ENCODE measurements at places on chromosomes 16 and 17.

GRCh38 chr17:64596439-64596838, 65.7 kb downstream of the SMURF2 start:
- no peak for DNase-seq

DNA sequence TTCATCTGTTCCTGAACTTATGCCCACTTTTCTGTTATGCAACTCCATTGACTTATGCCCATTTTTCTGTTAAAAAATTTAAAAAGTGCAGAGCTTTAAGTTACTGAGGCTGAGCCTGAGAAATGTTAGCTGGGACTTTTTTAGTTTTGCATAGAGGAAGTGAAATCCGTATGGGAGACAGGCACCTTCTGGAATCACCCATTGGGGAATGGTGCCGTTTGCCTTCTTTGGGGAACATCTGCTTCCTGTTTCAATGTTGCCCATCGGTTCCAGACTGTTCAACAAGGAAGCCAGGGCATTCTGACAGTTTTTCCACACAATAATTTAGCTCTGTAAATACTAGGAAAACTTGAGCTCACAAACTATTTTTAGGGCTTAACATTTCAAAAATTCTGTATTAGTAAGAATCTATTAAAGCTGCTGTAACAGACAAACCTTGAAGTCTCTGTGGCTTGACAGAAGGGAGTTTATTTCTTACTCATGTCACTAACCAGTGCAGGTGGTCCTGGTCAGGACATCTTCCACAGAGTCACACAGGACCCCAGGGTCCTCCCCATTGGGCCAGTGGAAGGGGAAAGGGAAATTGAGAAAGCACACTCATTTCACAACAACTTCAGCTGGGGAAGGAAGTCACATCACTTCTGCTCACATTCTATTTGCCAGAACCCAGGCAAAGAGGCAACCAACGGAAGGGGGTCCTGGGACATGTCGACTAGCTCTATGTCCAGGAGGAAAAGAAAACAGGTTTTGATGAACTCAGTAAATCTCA, 17.2 kb downstream of the PRKCB start:
- DNase-seq: no peak

- no peak for DNase-seq
These were observed 7.6 kb upstream of the SLC47A2 start for GRCh38 chr17:19723964-19724363.

- no peak for DNase-seq
These were observed 461.7 kb upstream of the HSBP1 start for GRCh38 chr16:83345846-83346640.

GRCh38 chr16:11396241-11397048, 51.2 kb downstream of the RMI2 start:
- DNase-seq: peak; percentile 71

- peak; percentile 82 for DNase-seq
These were observed 58.2 kb upstream of the HAPSTR1 start for GRCh38 chr16:9033125-9033830.

GRCh38 chr17:38451840-38452529, 23.7 kb downstream of the ARHGAP23 start:
- DNase-seq: peak; percentile 96

- peak; percentile 93 for DNase-seq
These were observed 5.1 kb downstream of the MVP start for GRCh38 chr16:29825145-29826044.

- DNase-seq: no peak
These were observed 8.0 kb upstream of the STX4 start for GRCh38 chr16:31025339-31025738.

DNA sequence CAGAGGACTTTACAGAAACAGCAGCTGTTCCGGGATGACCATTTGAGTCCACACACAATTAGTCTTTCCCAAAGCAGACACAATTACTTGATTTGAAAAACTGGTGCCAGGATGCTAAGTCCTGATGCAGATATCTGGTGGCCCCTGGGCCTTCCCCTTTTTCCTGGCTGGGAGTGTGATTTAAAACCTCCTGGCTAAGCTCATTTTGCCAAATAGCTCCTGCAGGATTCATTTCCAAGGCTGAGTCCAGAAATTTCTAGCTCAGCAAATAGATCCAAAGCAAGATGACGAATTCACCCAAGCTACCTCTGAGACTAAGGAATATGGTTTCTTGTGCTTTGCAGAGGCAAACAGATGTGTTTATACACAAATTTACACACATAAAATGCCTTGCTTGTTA, 422.2 kb downstream of the CA10 start:
- DNase-seq: no peak

GRCh38 chr17:30336369-30337171, 2.7 kb upstream of the TMIGD1 start:
- DNase-seq: peak; percentile 77

DNA sequence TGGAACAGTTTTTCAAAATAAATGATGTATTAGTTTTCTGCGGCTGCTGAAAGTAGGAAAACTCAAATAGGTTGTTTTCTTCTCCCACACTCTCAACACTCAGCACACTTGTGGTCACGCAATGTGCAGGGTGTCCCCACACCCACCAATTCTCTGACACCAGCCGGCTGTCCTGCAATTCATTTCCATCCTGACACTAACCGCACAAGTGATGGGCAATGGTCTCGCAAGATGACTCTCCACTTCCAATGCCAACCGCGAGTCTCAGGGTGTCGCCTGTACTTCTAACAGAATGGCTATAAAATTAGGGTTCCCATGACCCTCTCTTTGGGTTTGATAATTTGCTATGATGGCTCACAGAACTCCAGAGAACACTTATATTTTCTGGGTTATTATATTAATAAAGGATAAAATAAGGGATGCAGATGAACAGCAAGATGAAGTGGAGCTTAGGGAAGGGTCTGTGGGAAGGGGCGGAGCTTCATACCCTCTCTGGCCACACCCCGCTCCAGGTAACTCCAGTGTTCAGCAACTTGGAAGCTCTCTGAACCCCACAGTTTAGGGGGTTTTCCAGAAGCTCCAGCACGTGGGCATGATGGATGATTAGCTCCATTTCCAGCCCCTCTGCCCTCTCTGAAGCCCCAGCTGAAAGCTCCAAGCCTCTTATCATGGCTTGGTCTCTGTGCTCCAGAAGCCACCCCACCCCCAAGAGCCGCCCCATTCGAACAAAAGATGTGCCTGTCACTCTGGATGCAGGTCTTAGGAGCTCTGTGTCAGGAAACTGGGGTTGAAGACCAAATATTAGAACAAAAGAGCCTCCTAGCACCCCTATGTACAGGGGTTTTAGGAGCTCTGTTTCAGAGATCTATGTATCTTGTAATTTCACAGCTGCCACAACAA, 19.8 kb downstream of the TAF1C start:
- no peak for DNase-seq

- DNase-seq: no peak
These were observed 90.7 kb downstream of the PITPNC1 start for GRCh38 chr17:67467500-67468455.

DNA sequence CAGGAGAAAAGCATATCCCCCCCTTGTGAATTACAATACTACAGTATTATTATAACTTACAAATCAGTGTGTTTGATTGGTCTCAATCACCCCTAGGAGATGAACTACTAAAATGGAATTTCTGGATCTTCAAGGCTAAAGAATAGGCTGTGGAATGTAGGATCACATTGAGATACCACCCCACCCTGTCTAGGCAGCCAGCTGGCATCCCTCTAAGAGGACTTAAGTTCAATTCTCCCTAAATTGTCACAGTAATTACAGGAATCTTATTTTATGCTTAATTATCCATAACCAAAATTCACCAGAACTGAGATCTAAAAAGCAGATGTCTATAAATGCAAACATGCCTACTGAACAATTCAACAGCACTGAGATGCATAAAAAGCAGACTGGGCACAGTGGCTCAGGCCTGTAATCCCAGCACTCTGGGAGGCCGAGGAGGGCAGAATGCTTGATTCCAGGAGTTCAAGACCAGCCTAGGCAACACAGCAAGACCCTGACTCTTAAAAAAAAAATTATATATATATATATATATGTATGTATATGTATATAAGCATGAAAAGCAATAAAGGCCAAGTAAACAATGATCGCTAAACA, 12.0 kb downstream of the AP1G1 start:
- no peak for DNase-seq

GRCh38 chr16:16027728-16028310, 78.4 kb downstream of the ABCC1 start:
- DNase-seq: no peak

GRCh38 chr17:4945944-4946280, 2.4 kb downstream of the PFN1 start:
- DNase-seq: peak; percentile 44

DNA sequence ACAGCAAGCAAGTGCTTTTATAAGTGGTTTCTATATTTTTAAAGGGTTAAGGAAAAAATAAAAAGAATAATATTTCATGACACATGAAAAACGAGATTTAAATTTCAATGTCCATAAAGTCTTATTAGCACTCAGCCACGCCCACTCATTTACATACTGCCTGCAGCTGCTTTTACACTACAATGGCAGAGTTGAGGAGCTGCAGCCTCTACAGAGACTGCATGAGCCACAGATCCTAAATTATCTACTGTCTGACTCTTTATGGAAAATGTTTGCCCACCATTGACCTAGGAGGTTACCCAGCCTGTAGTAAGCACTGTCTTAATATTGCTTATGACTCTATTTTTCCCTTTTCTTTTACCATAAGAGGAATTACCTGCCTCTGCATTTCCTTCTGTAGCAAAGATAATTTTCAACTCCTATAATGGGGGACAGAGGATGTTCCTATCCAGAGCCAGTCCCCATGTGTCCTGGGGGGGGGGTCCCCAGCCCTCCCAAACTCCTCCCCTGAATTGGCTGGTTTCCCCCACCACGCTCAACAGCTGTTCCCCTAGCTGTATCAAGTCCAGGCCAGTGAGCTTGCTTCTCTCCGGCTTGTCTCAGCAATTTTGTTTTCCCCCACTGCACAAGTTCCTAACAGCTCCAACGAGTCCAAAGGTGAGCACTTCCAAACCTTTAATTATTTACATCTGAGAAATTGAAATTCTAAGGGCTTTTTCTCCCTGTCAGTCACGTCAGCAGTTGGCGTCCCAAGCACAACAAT, 139.4 kb upstream of the ERCC4 start:
- DNase-seq: no peak

- no peak for DNase-seq
These were observed 44.6 kb upstream of the SLC38A10 start for GRCh38 chr17:81339534-81340296.

GRCh38 chr17:71935341-71935740, 185.5 kb upstream of the SOX9 start:
- DNase-seq: no peak

DNA sequence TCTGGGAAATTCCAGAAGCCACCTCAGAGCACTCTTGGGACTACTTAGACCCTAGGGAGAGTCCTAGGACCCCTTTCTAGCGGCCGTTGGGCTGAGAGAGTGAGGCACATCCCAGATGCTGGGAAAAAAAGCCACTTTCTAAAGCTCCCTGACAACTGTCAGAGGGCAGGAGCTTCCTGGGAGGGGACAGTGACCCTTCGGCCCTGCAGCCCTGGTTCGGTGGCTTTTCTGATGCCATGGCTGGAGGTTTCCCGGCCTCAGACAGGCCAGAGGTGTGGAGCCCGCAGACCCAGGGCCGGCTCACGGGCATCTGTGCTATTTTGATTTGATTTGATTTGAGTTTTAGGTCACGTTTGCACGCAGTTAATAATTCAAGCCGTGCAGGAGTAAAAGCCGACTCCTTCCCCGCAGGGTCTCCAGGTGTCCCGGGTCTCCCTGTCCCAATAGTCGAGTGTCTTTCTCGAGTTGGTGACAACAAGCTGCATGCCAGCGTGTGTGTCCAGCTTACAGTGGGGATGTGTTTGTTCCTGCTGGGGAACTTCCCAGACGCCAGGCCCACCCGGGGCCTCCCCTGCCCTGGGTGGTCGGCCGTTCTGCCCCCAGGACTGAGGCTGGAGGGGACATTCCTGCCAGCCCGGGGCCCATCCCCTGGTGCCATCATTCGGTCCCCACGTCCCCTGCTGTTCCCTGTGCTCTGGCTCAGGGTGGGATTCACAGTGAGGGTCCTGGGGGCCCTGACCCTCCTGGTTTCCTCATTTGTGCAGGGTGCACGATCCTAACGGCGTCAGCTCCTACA, 1.0 kb upstream of the CBFA2T3 start:
- DNase-seq: no peak

GRCh38 chr17:77890771-77891170, 67.7 kb upstream of the TNRC6C start:
- no peak for DNase-seq

- no peak for DNase-seq
These were observed 258.6 kb downstream of the PMP22 start for GRCh38 chr17:15006421-15007128.

GRCh38 chr16:58508671-58509251, 6.6 kb upstream of the SETD6 start:
- no peak for DNase-seq

GRCh38 chr17:69690531-69690930, 276.0 kb downstream of the MAP2K6 start:
- DNase-seq: no peak

GRCh38 chr17:29663155-29663554, 40.4 kb upstream of the CORO6 start:
- no peak for DNase-seq

DNA sequence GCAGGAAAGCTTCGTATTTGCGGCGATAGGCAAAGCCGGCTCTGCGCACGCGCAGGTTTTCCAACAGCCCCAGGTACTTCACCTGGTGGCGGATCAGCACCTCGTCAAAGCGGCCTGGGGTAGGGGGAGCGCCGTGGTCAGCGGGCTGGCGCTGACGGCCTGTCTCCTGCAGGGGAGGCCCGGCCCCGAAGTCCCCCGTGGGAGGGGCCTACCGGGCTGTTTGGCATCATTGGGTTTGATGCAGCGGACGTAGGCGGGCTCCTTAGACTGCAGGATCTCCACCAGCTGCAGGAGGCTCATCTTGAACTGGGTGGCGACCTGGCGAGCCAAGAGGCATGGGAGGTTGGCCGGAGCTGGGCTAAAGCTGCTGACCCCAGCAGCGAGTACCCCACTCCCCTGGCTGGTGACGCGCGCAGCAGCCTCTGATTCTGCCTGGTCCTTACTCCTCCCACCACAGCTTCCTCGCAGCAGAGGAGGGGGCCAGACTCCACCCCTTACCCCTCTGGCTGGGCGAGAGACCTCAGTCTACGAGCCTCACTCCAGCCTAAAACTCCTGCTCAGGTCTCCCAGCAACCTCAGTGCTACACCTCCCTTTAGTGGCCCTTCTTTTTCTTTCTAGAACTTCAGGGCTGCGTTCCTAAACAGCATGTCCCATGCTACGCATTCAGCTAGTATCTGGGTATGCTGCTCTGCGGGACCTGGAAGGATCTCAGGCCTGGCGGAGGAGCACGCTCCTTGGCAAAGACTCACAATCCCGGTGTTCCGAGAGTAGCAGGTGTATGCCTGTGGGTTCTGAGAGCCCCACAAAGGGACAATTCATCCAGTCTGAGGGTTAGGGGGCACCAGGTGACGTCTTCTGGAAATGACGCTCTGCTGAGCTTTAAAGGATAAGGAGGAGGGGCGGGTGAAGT, 16.1 kb upstream of the CRK start:
- DNase-seq: no peak
